Activated CD4-positive, CD25-positive, alpha-beta regulatory T cell treated with anti-CD3 and anti-CD28 coated beads, Interleukin-2, amount 50 U/mL, for 72 hours (primary cell): ENCODE measurements at places on chromosomes 12 and 14.

- DNase-seq: no peak
These were observed 213.7 kb downstream of the ESR2 start for GRCh38 chr14:64080452-64080851.

DNA sequence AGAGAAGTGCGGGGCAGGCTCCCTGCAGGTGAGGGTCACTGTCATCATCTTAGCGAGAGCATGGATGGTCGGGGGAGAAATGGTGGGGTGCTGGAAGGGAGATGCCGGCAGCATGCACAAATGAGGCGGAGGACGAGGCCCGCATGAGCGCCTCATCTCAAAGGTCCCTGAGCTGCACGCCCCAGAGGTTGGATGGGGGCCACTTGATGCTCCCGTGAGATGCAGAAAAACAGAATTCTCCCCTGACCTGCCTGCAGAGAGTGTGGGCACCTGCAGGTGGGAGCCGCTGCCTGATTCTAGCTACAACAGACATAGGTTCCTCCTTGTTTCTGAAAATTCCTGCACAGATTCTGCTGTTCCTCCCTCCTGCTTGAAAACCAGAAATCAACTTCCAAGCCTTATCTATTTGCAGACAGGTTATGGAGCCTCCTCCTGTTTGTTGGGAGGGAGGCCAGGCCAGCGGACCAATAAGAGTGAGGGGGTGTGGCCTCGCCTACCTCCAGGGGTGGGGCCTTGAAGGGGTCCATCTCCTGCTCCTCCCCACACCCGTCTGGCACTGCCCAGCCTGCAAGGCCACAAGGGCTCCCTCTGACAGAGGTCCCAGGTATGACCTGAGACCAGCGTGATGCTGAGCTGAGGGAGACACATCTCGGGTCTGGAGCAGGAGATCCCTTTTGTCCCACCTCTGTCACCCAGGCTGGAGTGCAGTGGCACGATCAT lies 67.2 kb downstream of the KDM2B start:
- peak; percentile 40 for DNase-seq

DNA sequence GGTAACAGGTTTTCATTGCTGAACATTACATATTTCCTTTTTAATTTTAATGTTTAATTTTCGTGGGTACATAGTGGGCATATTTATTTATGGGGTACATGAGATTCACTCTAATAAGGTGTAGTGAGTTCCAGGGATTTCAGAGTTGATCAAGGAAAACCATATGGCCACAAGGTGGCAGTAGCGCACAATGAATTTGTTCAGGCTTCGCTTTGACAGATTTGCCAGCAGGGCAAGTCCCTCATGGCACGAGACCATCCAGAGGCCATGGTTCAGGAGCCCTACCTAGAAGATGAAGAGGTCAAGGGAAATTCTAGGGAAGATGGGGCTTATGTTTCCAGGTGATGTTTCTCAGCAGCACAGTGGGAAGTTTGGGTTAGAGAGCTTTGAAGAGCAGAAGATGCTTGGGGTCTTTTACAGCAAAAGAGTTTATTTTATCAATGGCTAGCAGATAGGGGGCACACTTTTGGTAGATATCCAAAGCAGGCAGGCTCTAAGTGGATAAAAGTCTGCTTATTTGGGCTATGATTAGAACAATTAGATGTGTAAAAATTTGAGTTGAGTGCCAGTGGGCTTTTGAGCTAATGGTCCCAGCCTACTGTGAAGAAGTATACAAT lies 1004.4 kb downstream of the AACS start:
- peak; percentile 45 for DNase-seq

GRCh38 chr14:60944204-60944603 lies 36.7 kb downstream of the TRMT5 start:
- no peak for DNase-seq

DNA sequence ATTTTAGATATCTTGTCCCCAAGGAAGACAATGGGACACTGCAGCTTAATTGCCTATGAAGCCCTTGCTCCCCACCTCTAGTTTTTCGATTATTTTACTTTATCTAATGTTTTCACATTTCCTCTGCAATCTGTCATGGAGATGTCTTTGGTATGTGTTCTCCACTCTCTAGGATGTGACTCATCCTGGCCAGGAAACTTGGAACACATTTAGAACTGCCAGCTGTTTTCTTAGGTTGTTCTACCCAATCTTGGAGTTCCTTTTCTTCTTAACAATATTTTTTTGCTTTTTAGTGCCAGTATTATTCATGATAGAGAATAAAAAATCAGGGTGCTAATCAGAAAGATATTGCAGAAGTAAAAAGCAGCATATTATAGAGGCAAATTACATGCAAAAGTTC lies 101.7 kb upstream of the CLEC14A start:
- no peak for DNase-seq

DNA sequence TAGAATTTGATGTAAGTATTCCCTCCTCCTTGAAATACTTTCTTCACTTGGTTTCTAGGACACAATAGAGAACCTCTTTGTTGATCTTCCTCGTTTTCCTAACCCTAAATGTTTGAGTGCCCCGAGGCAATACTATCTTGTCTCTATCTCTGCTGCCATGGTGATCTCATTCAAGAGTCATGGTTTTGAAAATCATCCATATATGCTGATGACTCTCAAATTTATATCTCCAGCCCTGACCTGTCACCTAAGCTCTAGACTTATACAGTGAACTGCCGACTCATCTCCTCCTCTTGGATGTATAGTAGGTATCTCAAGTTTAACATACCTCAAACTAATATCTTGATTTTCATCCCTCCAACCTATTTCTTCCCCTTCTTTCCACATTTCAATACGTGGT lies 71.4 kb downstream of the RIC8B start:
- no peak for DNase-seq

DNA sequence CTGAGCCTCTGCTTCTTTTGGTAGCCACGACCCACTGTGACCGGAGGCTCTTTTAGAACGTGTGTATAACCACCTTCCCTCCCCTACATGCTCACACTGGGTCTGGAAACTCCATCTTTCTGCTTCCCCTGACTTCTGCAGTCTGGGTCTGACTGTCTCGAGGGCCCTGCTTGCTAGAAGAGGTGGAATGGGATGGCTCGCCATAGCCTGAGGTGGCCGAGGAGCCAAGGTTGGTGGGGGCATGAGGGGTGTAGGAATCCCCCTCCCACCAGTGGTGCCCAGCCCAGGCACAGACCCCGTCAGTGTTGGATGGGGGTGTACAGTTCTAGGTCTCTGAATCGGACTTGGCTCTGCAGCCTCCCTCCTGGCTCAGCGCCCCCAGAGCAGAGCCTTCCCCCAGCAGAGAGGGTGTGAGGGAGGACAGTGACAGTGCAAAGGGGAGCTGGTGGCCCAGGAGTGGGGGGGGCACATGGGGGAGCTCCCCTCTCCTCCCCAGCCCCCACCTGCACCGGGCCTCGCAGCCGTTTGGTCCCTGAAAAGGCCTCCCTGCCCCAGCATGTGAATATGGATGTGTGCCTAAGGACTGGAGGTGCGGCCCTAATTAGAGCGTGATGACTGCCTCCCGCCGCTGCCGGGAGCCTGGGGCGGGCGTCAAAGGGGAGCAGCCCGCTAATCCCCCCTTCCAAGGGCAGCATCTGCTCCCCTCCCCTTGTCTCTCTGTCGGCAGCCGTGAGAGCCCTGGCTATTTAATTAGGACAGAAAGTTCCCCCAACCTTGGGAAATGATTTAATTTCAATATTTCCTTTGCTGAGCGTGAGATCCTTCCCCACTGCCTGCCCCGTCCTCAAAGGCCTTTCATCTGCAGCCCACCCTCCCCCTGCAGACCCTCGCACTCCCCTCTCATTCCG lies 196.2 kb upstream of the C14orf180 start:
- no peak for DNase-seq

DNA sequence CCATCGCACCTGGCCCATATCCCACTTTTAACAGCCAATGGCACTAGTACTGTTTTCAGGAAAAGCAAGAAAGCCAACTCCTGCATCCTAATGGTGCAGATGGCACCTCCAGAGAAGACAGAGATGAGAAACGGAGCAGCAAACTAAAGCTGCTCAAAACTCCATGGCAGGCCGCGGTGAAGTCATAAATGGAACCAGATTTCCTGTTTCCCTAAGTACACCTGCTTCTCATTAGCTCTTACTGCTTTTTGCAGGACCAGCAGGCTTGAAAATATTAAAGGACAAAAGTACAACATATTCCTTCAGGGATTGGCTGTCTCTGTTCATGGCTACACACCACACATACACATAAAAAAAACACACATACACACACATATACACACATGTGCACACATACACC lies 36.7 kb upstream of the LGALS3 start:
- no peak for DNase-seq

DNA sequence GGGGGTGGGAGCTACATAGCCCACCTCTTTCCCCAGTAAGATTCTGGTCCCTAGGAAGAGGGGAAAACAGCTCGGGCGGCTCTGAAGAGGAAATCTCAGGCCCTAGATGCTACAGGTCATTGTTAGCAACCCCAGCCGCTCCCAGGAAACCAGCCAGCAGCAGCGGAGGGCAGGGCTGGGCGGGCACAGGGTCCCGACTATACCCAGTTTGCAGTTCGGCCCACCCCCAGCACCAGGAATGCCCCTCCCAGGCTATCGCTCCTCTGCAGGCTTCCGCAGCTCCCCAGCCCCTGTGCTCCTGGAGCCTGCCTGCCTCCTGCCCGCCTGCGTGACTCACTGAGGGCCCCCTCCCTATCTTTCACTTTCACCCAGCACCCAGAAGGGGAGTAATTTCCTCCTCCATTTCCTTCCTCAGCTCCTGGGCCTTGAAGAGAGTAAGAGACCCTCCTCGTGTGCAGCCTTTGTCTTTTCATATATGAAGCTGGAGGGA lies 27.2 kb upstream of the PNMA1 start:
- no peak for DNase-seq

DNA sequence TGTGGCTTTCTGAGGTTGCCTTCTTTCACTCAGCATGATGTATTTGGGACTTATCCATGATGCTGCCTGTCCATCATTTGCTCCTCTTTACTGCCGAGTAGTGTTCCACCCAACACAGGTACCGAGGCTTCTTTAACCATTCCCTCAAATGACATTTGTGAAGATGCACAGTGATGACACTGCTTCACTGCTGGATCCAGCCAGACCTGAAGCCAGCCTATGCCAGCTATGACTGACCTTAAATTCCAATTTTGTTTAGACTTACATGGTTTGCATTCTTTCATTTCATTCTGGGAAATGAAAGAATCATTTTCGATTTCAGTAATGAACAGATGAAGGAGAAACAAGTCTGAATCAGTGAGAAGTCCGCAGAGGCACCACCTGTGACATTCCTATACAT lies 271.0 kb downstream of the AACS start:
- DNase-seq: no peak

DNA sequence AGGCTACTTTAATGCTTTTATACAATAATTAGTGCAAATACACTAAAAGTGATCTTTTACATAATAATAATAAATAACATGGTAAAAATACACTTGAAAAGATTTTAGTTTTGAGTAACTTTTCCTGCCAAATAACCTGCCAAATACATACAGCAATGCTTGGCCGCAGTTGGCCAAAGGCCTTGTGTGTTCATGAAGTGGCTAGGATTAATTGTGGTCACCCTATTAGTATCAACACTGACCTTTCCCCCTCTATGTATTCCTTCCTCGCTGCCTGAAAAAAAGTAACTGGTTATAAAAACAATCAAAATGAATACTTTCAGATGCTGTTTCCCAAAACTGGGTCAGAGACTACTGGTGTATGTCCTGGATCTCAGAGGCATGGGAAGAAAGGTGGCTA lies 34.3 kb downstream of the KICS2 start:
- no peak for DNase-seq

GRCh38 chr14:31292937-31293616 lies 85.5 kb upstream of the HECTD1 start:
- DNase-seq: no peak

DNA sequence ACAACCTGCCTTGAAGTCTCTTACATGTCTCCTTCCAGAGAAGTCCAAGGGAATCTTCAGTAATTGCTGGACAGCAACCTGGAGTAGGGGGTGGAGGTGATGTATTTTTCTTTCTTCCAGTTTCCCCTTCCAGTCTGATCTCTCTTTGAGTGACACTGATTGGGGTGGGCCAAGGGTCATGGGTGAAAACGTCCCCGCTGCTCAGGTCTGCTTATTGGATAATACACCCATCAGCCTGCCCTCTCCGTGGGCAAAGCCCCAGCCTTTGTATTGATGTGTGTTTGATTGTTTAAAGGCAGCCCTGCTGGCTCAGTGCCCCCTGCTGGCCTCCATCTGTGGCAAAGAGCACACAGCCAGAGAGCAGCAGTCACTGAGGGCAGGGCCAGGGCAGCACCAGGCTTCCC lies 35.7 kb upstream of the ATP2A2 start:
- peak; percentile 37 for DNase-seq

DNA sequence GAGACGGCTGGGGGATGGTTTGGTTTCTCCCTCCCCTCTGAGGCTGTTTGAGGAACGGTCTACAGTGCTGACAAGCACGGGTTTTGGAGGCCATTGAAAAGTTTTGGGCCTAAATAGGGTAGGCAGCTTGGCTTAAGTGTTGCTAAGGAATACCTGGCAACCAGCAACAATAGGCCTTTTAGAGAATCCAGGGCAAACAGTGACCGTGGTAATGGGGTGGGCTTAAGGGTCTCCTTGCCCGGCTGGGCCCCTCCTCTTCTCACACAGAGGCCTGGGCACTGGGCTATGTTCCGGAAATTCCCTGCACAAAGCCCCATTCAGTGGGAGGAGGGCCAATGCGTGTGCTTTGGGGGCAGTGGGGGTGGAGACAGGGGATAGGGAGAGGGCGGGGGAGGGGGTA lies 55.4 kb downstream of the ASCL1 start:
- DNase-seq: no peak

DNA sequence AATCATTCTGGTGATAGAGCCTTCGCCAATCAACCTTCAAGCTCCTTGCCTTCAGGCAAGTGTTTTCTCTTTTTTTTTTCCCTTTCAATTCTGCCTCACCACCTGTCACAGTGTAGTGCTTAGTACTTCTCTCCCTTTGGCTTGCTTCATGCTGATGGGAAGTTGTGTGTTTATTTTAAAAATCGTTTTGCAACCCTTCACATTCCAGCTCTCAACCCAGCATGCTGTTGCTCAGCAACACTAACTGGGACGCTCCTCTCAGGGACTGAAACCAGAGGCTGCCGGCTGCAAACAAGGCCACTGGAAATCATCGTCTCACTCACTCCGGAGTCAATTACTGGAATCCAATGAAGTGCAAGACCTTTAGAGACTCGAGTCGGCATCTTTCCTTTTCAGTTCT lies 342.7 kb downstream of the PRKD1 start:
- DNase-seq: no peak

DNA sequence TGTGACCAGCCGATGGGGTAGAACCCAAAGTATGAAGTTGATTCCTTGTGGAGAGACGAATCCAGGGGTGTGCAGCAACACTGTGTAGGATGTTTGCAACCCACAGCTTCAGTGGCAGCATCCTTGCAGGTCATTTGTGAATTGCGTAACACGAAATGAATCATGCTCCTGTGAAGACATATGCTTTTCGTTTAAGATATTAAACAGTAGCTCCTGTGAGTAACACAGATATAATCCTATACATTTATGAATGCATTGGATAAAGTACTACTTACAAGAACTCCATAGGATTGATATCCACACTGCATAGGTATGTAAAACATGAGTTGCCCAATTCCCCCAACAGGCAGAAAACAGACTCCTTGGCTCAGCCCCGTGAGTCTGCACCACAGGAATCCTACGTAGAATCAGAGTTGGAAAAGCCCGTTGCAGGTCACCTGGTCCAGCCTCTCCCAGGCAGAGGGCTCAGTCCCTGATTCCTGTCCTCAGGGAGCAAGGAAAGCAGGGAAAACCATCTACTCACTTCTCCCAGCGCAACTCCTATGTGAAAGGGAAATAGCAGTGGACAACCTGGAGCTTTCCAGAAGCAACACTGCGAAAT lies 75.8 kb downstream of the GPATCH2L start:
- DNase-seq: no peak

- peak; percentile 75 for DNase-seq
These were observed at the start of gene BATF for GRCh38 chr14:75522224-75522982. Gene BATF (plus strand): TSS chr14:75522469. CDS start chr14:75522683, 214 bp downstream.

GRCh38 chr14:56501909-56502530 lies 77.6 kb upstream of the TMEM260 start:
- DNase-seq: no peak
